ENCODE measurements at places on chromosomes 12 and 14. TPM values are rescaled to one million over a fixed set of nuclear protein-coding genes. Genes with fewer than 3 reads are reported as not detected.
A peak's percentile ranks its signal among the peaks of the same experiment; 100 is the strongest.

DNA sequence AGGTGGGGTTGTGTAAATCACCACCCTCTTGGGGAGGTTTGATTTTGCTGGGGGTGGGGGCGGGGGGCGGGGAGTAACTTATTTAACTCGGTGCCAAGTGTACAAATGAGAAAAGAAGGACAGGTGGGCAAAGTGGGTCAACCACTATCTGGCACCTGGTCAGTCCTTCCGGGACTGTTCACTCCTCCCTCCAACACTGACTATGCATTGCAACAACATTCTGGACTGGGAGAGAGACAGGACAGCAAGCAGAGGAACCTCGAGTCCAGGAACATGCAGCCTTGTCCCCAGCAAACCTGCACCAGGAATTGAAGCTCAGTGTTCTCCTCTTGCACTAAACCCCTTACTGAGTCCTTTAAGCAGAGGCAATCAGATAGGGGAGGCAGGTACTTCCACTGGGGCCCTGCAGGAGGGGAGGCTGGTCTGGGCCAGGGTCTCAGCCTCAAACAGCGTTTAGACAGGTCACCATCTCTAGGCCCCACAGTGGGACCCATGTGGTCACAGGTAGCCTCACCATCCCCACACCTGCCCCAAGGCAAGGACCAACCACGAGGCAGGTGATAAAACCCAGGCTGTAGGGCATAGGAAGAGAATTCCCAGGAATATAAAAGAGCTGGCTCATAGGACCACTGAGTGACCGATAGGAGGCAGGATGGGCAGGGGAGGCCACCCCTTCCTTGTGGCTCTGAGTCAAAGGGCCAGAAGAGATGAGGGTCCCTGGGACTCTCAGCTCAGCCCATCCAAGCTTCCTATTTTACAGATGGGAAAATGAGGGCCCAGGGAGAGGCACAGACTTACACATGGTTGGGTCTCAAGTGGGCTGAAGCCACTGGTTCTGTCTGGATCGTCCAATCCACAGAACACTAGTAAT lies 9.8 kb downstream of the CCDC85C start:
- no peak for DNase-seq

- DNase-seq = no peak
These were observed 12.5 kb downstream of the BTG1 start for GRCh38 chr12:92133171-92133570.

DNA sequence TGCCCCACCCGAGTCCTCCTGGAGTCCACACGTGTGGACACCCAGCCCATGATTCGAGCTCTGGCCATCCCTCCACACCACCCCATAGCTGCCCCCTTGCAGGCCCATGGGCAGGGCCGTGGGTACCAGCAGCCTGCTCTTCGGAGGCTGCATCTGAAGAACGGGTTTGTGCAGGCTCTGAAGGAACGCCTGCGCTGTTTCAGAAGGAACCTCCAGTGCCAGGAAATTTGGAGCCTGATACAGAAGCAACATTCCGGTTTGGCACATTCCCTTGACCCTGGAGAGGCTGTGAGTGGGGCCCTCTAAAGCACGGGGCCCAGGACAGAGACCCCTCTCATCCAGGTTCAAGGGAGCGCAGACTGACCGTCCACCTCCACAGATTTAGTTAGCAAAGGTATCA lies 57.0 kb downstream of the ZNF664 start:
- no peak for DNase-seq

- DNase-seq = no peak
These were observed 61.1 kb downstream of the RASSF9 start for GRCh38 chr12:85775091-85775490.

DNA sequence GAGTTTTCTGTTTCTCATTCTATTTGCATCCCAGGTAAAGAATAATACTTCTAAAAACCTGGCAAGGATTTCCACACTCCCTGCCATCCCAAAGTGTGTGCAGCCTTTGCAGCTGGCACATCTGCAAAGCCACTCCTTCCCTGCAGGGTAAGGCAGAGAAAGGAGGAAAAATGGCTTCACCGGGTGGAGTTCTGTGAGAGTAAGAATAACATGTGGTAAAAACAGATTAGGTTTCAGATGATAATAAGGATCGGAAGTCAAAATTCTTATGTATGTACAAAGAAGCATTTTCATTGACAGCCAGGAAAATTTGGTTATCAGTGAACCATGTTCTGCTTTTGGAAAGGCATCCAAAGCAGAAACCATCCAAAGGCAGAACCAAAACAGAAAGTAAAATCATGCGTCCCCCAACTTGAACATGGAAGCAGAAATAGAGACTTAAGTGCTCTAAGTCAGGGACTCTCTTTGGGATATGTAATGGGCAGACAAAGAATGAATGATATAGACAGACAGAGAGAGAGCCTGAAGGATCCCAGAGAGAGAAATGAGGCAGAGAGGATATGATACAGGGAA lies 192.6 kb upstream of the CCDC196 start:
- DNase-seq = no peak

- DNase-seq = no peak
These were observed 26.0 kb downstream of the COQ6 start for GRCh38 chr14:73976125-73976524.

DNA sequence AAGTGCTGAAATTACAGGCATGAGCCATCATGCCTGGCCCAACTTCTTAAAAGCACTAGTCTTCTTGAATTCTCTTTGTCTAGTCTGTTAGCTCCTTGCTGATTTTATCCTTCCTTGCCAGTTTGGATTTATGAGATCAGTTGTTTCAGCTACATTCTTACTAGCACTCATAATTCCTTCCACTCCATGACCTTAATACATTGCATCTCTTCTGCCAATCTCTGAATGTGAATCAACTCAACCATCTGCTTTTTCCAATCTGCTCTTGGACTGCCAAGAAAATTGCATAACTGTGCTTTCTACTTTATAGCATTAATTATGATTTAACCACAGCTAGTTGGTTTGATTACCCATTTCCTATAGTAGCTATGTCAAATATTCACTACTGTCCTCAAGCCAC lies 14.9 kb upstream of the HEATR5A start:
- no peak for DNase-seq

DNA sequence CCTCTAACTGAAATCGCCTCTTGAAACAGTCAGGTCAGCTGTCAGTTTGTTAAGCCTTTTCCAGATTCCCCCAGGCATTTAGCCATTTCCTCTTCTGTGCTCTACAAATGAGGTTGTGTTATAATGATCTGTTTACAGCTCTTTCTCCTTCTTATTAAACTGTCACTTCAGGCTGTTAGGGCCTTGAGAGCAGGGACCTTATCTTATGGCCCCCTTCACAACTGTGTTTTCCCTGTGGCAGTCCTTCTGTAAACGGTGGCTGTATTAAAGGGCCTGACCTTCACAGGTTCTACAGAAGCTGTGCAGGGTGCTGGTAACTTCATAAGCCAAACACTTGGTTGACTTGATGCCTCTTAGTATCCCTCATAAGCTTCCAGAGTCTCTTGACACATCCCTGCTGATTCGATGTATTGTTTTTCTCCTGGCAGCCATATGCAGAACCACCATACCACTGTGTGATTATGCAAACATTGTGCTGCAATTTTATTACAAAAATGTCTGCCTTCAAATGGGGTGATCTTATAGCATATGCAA lies 104.7 kb downstream of the PLEKHA5 start:
- no peak for DNase-seq

GRCh38 chr14:87185961-87186560 lies 806.9 kb downstream of the GALC start:
- DNase-seq = no peak

DNA sequence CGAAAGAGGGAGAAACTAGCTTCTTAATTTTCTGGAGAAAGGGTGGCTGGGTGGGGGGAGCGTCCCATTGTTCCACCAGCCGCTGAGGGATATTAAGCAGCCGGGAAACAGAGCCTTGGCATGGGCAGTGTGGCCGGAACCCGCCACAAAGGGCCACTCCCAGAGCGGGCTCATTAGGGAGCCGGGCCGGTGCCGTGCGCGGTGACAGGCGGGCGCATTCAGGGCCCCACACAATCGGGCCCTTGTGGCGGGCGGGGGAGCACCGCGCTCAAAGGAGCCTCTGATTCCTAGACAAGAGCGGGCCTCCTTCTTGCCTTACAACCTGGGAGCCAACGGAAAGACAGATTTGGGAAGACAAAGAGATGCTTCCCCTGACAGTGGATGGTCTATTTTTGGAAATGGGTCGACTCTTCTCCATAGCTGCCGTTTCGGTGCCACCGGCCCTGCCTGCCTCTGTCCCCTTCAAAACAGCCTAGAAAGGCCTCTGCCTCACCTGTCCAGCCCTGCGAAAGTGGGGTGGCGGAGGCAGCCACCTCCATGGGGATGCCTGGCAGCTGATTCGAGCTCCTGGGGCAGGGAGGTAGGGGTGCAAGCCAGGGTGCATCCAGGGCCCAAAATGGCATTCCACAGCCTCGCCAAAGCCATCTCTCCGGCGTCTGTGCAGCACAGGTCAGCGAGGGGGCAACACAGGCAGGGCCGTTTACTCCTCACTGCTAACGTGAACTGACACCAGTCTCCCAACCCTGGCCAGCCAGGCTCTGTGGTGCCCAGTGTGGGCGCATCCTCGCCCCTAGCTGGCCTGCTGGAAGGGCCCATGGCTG lies 10.9 kb downstream of the CCDC85C start:
- DNase-seq = no peak

GRCh38 chr12:23618718-23619117 lies 330.8 kb downstream of the SOX5 start:
- DNase-seq = no peak

DNA sequence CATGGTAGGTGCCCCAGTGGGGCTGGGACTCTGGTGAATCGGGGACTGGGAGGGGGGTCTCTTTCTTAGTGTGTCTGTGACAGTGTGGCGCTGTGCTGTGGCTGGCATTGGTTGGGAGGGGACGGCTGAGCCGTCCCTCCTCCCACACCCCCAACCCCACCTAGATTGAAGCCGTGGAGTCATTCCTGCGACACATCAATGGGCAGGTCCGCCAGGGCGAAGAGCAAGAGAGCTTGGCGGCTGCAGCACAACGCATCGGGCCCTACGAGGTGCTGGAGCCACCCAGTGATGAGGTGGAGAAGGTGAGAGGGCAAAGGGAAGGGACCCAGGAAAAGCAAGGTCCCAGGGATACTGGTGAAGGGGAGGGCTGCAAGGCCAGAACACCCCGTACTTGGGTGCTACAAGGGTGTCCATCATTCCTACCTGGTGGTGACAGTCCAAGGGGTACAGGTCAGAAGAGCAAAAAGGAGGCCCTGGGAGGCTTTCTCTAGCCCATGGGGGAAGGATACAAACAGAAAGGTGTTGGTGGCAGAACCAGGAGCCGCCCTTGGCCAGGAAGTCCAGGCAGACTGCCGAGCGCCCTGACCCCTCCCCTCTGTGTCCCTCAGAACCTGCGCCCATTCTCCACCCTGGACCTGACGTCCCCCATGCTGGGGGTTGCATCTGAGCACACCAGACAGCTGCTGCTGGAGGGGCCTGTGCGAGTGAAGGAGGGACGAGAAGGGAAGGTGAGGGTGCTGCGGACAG lies 7.4 kb downstream of the PLEKHG6 start:
- DNase-seq = no peak

DNA sequence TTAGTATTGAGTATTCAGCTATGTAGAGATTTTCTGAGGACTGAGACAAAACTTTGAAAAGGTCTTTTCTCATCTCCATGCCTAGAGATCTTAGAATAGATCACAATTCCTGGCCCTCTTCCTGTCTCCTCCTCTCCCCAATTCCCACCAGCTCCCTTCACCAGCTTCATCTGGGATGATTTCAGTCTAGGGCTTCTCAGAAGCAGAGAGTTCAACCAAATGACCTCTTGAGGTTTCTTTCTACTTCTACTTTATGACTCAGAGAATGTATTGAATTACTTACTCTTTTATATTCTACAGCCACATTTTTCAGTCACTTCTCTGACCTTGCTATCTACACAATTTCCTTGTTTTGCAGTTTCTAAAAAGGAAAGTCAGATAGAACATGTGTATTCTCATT lies 19.4 kb upstream of the SNX6 start:
- peak; percentile 81 for DNase-seq

The PARPBP gene
- polyA plus RNA-seq = 6.0 TPM

The OTUB2 gene
- polyA plus RNA-seq = 2.1 TPM

The AQP6 gene
- polyA plus RNA-seq = not detected
